Smooth muscle cell of the umbilical artery (primary cell): ENCODE measurements at places on chromosomes 4 and X. TPM values are rescaled to one million over a fixed set of nuclear protein-coding genes. Genes with fewer than 3 reads are reported as not detected.

The CFI gene
- 1.2 and 9.2 TPM in 2 replicates for total RNA-seq

The NPY1R gene
- under 0.01 TPM in 1 of 2 replicates, not detected in the other for total RNA-seq

The GPR173 gene
- total RNA-seq, result 2.4 and 8.4 TPM in 2 replicates

The CLDN2 gene
- total RNA-seq, result 0.14 TPM in 1 of 2 replicates, not detected in the other

The CPXCR1 gene
- not detected in 2 replicates for total RNA-seq

The FGG gene
- not detected in 2 replicates for total RNA-seq

The NHSL2 gene
- 1.5 and 10.1 TPM in 2 replicates for total RNA-seq

The LRP2BP gene
- total RNA-seq, result 0.55 and 0.89 TPM in 2 replicates

The GRID2 gene
- under 0.01 and 0.32 TPM in 2 replicates for total RNA-seq

The WDR17 gene
- 2.0 and 2.7 TPM in 2 replicates for total RNA-seq

The ANXA10 gene
- 16.5 and 20.5 TPM in 2 replicates for total RNA-seq

The F9 gene
- total RNA-seq, result not detected in 2 replicates

The TLR7 gene
- total RNA-seq, result not detected in 2 replicates

The XG gene
- 0.59 and 1.7 TPM in 2 replicates for total RNA-seq

The FRG2 gene
- not detected in 2 replicates for total RNA-seq

The IL2RG gene
- total RNA-seq, result not detected in 2 replicates

The TBL1X gene
- 15.4 and 31.9 TPM in 2 replicates for total RNA-seq

The DMRTC1 gene
- total RNA-seq, result not detected in 2 replicates

The SLC25A43 gene
- total RNA-seq, result 13.4 and 26.6 TPM in 2 replicates

The CYLC1 gene
- total RNA-seq, result not detected in 2 replicates

The AKAP14 gene
- not detected in 2 replicates for total RNA-seq

The TBC1D25 gene
- 3.3 and 8.5 TPM in 2 replicates for total RNA-seq

The MAOA gene
- 2.1 and 3.9 TPM in 2 replicates for total RNA-seq

The TMEM255A gene
- under 0.01 and 0.05 TPM in 2 replicates for total RNA-seq

The LUZP4 gene
- not detected in 2 replicates for total RNA-seq

The TMEM150C gene
- 0.23 and 0.30 TPM in 2 replicates for total RNA-seq

The TECRL gene
- not detected in 2 replicates for total RNA-seq

The RBM46 gene
- not detected in 2 replicates for total RNA-seq

The ATXN3L gene
- total RNA-seq, result not detected in 2 replicates

The NLGN4X gene
- not detected in 2 replicates for total RNA-seq

The NCAPG gene
- 2.1 and 20.7 TPM in 2 replicates for total RNA-seq

The NUDT10 gene
- total RNA-seq, result 2.1 and 5.2 TPM in 2 replicates

The BMP3 gene
- 0.05 TPM in 1 of 2 replicates, not detected in the other for total RNA-seq

The SNCA gene
- total RNA-seq, result 27.9 and 30.1 TPM in 2 replicates

The TCEAL2 gene
- total RNA-seq, result not detected in 2 replicates

The XK gene
- total RNA-seq, result under 0.01 and 0.05 TPM in 2 replicates

The OR13H1 gene
- not detected in 2 replicates for total RNA-seq

The F11 gene
- total RNA-seq, result not detected in 2 replicates

The PNCK gene
- 0.59 and 0.92 TPM in 2 replicates for total RNA-seq
